ENCODE measurements at places on chromosomes 2 and 18.
A peak's percentile ranks its signal among the peaks of the same experiment; 100 is the strongest.

DNA sequence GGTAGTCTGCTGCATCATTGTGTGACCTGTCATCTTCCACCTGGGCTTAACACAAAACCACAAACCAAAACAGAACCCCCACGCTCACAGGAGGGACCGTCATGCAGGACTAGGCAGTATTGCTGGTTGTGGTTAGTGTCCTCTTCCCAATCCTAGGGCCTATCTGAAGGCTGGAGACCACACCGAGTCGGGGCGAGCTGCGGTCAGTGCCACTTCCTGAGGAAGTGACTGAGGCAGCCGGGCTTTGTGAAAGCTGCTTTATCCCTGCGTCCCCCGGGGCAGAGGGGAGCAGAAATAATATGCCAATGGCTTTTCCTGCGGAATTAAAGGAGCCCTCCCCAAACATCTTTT is 22.9 kb downstream of the ZNF532 start:
- peak; percentile 58 for DNase-seq

- DNase-seq = no peak
Measured at GRCh38 chr2:134718817-134719814, at the start of gene TMEM163. Gene TMEM163, minus strand, starts transcription at chr2:134719000.

GRCh38 chr18:77110400-77110799 is 22.2 kb downstream of the MBP start:
- DNase-seq = no peak

DNA sequence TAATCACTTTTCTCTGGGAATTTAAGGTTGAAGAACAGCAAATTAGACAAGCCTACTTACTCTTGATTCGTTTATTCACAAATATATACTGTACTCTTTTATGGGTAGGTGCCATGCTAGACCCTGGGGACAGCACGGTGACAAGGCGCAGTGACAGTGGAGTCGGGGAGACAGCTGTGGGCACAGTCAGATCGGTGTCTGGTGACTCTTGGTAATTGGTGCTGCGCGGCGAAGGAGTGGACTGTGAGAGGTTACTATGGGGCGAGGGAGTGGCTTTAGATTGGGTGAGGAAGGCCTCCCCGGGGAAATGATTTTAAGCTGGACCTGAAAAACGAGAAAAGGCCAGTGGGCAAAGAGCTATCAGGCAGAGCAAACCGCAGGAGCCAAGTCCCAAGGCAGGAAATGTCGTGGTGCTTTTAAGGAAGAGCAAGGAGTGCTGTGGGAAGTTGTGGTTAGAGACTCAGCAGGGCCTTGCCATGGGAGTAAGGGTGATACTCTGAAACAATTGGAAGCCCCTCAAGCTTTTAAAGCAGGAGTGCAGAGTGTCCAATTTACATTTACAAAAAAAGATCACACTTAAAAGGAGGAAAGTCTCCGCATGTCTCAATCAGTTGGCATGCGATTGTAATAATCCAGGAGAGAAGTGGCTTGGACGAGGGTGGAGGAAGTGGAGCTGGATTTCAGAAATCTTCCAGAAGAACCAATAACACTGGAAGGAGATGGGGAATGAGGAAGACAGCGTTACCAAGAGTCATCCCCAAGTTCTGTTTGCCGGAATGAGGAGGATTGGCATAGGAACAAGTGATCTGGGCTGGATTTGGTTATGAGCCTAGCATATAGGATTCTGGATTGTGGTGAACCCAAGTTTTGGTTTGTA is 36.1 kb upstream of the TXNDC2 start:
- no peak for DNase-seq

GRCh38 chr18:77127769-77128671 is 4.6 kb downstream of the MBP start:
- peak; percentile 39 for DNase-seq

DNA sequence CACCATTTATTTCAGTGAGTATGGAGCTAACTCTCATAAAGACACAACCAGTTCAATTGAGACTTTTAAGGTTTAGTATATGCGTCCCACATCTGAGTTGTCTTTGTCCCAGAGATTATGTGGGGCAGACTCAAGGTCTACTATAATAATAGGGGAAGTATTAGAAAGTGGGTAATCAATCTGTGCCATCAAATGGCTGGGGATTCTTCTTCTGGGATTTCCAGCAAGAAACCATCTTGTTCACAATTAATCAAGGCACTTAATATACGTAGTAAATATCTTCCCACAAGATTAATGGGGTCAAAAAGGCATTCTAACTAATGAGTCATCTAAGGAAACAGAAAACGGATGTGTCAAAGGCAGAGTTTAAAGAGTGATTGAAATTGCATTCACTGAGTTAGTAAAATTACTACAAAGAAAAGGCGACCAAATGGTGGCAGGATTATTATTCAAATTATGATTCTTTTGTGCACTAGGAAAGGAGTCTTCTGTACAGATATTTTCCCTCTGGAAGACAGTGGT is 179.8 kb upstream of the REG3G start:
- DNase-seq = no peak

DNA sequence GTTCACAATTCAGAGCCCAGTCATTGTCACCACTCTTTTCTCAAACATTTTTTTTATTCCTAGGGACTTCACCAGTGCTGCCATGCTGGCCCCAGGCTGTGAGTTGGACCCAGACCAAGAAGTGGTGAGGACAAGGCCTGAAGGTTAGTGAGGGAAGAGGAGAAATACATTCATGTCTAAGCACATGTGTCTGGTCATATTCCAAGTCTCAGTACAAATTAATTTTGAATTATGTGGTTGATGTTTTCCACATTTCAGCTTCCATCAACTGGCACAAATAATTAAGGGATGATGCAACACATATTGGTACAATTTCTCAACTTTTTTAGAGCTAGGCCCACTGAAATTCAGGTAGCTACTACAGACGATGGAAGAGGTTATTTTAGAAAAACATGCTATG is 106.6 kb upstream of the UPP2 start:
- no peak for DNase-seq

DNA sequence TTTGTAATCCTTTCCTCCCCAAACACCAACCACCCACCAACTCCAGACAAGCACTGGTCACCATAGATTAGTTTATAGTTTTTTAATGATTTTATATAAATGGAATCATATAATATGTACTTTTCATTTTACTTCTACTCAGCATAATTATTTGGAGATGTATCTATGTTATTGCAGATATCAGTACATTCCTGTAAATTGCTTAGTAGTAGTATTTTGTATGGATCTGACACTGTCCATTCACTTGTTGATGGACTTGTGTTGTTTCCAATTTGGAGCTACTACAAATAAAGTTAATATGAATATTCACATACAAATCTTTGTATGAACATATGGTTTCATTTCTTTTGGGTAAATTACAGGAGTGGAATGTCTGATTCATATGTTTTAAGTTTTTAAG is 31.0 kb downstream of the ZC3H15 start:
- DNase-seq = no peak

DNA sequence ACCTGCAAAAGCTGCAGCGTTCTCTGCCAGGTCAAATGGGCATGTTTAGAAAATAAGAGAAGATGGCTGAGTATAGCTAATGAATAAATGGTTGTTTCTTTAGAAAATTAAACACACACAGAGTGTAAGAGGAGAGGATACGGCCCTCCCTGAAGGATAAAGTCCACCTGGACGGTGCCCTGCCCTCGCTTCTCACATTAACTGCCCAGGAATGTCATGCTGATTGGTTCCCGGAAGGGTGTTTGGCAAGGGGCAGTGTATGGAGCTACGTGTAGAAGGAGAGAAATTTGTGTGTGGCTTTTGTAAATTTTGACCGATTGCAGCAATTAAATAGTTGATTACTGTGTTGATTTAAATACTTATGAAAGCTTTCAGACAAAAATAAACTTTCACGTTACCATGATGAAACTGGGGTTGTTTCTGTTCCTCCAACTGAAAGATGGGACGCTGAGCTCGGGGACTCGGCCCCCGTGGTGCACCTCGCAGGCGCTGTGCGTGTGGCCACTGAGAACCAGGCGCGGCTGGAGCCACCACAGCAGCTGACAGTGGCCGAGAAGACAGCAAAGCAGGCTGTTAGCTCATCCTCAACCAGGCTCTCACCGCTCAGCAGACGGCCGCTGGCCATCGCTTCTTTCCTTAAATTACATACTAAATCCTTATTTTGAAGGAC is 22.7 kb downstream of the MPPE1 start:
- DNase-seq = no peak

- DNase-seq = no peak
Measured at GRCh38 chr2:224444021-224444420, 42.1 kb upstream of the FAM124B start.

- peak; percentile 26 for DNase-seq
Measured at GRCh38 chr2:212536817-212537725, 1.5 kb downstream of the ERBB4 start.

DNA sequence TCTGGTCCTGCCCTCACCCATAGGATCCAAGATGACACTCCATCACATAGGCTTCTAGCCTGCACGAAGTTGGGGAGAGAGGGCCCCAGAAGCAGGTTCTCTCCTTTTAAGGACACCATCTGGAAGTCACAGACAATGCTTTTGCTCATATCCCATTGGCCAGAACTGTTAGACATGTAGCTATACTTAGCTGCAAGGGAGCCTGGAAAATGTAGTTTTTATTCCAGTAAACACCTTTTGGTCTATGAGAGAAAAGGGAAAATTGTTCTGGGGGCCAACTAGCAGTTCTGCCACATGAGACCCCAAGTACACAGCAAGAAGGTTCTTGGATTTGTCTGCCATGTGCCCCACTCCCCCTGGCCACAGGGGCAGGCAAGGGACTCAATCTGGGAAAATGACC is 206.1 kb downstream of the ZFP36L2 start:
- no peak for DNase-seq

GRCh38 chr2:64204703-64205102 is 60.5 kb upstream of the PELI1 start:
- no peak for DNase-seq

DNA sequence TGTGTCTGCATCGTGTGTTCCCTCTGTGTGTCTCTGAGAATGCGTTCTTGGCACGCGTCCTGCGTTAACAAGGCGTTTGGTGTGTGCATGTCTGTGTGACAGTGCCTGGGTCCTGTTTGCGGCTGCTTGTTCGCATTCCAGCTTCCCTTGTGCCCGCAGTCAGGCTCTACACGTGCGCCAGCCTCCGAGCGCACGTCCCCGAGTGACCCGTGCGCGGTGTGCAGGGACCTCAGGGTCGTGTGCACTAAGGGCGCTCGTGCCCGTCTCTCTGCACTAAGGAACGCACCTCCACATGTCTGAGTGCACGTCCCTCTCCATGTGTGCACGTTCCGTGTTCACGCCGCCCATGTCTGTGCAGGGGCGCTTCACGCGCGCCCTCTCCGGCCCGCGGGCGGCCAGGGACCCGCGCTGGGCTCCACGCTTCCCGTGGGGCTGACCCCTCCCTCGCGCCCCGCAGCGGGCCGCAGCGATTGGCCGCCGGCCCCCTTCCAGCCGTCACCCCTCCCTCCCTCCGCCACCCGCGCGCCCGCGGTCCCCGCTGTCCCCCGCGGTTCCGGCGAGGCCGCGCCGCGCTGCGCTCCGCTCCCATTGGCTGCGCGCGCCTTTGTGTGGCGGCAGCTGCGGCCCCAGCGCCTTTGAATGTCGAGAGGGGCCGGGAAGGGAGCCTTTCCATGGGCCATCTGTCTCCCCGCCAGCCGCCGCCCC is 229.4 kb downstream of the HAUS1 start:
- no peak for DNase-seq

DNA sequence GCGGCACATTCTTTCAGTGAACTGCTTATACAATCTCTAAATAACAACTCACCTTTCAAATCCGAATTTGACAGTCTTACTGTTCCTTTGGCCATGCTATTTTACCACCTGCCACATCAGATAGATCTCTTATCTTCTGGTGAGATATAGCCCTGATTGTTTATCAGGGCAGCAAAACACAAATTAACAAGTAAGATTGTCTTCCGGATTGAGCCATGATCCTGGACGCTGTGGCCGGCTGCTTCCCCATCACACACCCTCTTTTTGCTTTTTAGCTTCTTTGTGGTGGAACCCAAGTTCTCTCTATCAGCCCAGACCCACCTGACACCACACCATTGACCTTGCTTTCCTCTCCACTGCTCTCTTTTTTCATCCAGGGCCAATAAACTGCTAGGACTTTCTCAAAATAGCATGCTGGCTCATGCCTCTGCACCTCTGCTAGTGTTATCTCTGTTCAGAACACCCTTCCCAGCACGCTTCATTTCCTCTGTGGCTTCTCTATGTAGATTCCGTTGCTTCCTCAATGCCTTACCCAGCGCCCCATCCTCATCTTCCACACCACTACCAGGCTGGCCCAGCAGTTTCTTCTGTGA is 111.8 kb upstream of the CNTNAP5 start:
- no peak for DNase-seq
